ENCODE measurements at places on chromosomes 7 and 10.

GRCh38 chr7:127702938-127703337 lies 50.9 kb downstream of the SND1 start:
- no peak for DNase-seq

GRCh38 chr7:37318541-37318940 lies 130.1 kb downstream of the ELMO1 start:
- no peak for DNase-seq

GRCh38 chr10:69801434-69802315 lies at the start of gene COL13A1:
Gene COL13A1, plus strand, starts transcription at chr10:69801906. Its CDS starts 518 bp downstream, at chr10:69802424.
- no peak for DNase-seq

- no peak for DNase-seq
These were observed 31.6 kb upstream of the LYZL1 start for GRCh38 chr10:29257106-29257783.

- DNase-seq: no peak
These were observed 1.2 kb downstream of the ZNF33B start for GRCh38 chr10:42637142-42637541.
